Fibroblast of skin of abdomen (primary cell): ENCODE measurements at places on chromosomes 3 and 15.
A peak's percentile ranks its signal among the peaks of the same experiment; 100 is the strongest.

DNA sequence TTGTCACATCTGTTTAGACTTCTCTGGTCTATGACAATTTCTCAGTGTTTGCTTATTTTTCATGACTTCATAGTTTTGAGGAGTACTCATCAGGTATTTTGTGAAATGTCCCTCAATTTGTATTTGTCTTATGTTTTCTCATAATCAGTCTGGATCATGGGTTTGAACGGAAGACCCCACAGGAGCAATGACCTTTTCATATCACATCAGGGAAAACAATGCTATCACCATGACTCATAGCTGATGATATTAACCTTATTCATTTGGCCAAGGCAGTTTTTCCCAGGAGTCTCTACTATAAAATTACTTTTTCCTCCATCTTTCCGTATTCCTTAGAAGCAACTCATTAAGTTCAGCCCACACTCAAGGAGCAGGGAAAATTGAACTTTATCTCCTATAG is 32.7 kb downstream of the AADACL2 start:
- peak; percentile 2 for DNase-seq

DNA sequence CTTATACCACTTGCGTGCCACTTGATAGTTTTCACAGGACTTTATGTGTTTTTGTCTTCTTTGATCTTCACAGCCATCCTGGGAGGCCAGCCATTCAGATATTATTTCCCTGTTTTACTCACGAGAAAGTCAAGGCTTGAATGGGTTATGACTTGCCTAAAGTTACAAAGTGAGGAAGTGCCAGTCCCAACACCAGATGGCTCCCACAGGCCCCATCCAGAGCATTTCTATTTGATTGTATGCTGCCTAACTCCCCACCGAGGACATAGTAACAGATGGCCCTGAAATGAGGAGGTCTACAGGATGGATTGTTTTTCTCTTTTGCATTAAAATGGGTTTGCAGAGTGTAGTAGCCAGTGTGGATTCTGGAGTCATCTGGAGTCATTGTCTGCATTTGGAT is 74.5 kb downstream of the SPTSSB start:
- no peak for DNase-seq

GRCh38 chr3:120357807-120358206 is 8.7 kb upstream of the LRRC58 start:
- no peak for DNase-seq

DNA sequence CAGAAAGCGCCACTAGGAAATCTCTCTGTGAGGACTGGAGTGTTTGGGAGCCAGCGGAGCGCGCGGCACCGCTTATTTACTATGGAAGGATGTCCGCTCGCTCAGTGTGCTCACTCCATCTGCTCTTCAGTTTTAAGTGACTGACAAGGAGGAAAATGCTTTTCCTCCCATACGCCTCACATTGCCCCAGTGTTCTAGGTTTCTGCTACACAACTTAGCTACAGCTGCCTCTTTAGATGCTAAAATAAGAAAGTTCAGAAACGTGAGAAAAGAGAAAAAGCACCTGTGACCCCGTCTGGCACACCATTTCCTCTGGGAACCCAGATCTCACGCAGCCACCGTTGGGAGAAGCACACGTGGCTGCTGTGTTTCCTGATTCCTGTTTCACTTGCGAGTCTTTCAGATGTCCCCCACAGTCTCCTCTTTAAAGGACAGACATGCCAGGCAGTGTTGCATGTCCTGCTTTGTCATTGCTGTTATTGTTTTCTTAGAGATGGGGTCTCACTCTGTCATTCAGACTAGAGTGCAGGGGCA is 11.7 kb upstream of the MUSTN1 start:
- DNase-seq: no peak

DNA sequence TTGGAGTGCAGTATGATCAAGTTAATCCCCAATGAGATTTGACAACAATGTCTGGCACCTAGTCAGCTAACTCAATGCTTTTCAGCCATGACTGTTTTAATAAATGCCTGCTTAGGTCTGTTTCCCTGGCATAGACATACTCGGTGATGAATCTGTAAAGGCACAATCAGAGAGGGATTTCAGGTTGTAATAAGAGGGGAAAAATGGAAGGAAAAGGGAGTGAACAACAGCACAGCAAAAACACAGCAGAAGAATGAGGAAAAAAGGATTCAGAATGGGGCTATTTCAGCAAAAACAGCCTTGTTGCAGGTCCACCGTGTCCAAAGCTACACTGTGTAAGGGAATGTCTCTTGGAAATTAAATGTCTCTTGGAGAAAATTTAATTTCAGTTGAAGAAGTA is 19.3 kb upstream of the CHD2 start:
- DNase-seq: no peak

GRCh38 chr3:37862219-37862902 is 681 bp downstream of the CTDSPL start:
- peak; percentile 54 for DNase-seq

- no peak for DNase-seq
Observed at GRCh38 chr15:68651916-68652525, 73.2 kb downstream of the CORO2B start.

DNA sequence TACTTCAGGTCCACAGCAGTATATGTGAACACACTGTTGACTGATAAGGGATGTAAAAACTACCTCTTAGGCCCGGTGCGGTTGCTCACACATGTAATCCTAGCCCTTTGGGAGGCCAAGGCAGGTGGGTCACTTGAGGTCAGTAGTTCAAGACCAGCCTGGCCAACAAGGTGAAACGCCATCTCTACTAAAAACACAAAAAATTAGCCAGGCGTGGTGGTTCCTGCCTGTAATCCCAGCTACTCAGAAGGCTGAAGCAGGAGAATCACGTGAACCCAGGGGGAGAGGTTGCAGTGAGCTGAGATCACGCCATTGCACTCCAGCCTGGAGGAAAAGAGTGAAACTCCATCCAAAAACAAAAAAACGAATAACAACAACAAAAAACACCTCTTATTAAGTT is 194.6 kb upstream of the KCNMB2 start:
- no peak for DNase-seq
